Aorta (tissue), 5 donors: ENCODE measurements at places on chromosomes 3 and 15.

- DNase-seq, result no peak
Measured at GRCh38 chr15:37037071-37037655, 63.2 kb downstream of the MEIS2 start.

DNA sequence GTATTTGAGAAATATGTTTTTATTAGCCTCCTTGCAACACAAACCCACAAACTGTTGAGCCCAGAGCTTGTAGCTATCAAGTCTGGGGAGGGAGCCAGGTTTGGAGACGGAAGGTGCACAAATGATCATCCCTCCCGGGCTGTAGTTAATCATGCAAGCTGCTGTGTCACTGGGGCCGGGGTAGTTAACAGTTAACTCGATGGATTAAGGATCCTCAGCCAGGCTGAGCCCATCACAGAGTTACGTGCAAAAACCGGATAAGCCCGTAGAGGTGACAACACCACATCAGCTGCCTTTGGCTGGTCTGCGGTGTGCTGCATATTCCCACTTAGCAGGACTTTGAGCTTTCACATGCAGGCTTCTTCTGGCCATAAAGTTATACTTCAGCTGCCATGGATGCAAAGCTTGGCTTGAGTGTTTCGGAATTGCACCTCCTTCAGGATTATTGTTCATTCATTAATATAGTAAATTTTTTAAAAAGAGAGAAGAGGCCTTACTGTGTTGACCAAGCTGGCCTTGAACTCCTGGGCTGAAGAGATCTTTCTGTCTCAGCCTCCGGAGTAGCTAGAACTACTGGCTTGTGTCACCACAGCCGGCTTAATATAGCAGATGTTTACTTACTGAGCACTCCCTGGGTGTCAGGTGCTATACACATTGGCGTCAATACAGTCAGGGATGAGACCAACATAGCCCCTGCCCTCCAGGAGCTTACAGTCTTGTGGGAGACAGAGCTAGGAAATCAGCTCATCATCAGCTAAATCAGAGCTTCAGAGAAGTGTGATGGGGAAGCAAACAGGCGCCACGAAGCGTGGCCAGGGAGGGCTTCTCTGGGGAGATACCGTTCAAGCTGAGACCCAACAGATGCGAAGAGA, 226.8 kb upstream of the BHLHE40 start:
- no peak for DNase-seq

DNA sequence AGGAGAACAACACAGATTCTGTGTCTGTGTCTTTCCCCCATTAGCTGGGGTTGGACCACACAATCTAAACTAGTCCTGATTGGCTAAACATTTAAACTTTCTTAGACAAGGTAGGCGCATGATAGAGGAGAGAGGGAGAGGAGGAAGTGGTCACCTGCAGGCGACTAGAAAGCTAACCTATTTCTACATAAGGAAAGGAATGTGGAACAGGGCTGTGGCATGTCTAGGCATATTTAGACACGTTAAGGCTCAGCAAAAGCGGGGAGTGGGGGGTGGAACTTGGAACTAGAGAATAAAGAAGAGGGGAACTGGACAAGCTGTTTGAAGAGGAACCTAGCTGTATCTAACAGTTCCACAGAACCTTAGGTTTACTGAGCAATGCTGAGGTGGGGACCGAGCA, 12.8 kb downstream of the LRRC28 start:
- no peak for DNase-seq

GRCh38 chr3:155970398-155970797, 99.9 kb downstream of the GMPS start:
- no peak for DNase-seq

GRCh38 chr3:130933801-130934345, 40.0 kb downstream of the ATP2C1 start:
- DNase-seq, result no peak

- DNase-seq, result no peak
Measured at GRCh38 chr3:20772869-20773268, 586.9 kb upstream of the SGO1 start.

DNA sequence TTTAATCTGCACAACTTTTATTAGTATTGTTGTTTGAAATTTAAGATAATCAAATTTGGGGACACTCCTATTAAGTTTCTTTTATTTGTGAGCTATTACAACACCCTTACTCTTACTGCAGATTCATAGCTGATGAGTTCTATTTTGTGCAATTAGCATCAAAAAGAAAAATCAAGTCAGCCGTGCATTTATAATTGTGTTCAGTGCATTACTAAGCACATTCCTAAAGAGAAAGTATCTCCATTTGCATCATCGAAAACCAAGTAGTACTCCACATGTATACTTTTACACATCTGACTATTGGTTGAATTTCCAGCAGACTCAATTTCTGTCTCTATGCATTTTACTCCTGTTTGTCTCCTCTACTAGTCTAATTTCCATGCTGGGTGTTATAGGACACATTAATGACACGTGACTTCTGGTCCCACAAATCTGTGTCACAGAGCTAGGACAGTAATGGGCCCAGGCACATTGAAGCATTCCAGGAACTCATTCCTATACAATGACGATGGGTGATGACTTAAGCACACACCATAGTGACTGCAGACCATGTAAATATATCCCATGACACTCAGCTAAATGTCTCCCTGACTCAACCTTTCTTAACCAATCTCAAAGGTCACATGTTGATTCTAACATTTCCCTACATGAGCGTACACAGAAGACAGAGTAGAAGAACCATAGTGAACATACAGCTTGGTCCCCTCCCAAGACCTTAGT, 477.5 kb downstream of the LPP start:
- DNase-seq, result no peak

GRCh38 chr15:80736560-80736959, 41.5 kb downstream of the ABHD17C start:
- no peak for DNase-seq

- peak; percentile 84 for DNase-seq
Measured at GRCh38 chr3:181176601-181177000, 187.1 kb upstream of the DNAJC19 start.

DNA sequence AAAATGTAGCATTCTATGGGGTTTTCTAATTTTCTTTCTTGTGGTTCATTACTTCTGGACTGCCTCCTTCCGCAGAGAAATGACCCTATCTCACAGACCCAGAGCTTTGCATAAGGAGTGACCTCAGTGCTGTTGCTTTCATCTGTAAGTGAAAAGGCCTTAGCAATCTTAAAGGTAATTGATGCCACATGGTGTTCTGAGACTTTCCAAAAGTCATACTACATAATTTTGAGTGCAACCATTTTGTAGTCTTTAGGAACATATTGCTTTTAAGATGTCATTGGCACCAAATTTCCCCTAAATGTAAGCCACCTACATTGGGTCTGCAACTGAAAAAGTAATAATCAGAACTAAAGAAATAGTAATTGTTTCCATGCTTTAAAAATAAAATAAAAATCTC, 9.2 kb upstream of the HHLA2 start:
- no peak for DNase-seq

GRCh38 chr3:188854772-188855149, 317.0 kb upstream of the TPRG1 start:
- DNase-seq, result no peak

- no peak for DNase-seq
Measured at GRCh38 chr3:127351775-127352350, 64.0 kb upstream of the PRR20G start.

GRCh38 chr3:57518276-57518915, 25.7 kb downstream of the DNAH12 start:
- DNase-seq, result no peak

GRCh38 chr15:90327311-90327710, 24.8 kb upstream of the ZNF774 start:
- DNase-seq, result no peak

DNA sequence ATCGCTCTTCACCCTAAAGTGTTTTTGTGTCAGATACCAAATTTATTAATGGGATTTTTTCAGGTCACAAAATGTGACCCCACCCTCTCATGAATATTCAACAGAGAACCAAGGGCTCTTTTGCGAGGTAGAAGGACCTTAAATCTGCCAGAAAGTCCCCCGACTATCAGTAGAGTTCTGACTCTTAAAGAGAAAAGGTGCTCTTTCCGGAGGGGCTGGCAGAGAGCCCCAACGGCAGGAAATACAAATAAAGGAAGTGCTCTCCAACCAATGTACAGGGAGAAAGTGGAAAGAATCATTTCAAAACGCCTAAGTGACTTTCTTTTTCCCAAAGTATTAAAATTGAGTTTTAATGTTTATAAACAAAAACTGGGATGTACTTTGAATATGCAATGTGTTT, 517.2 kb downstream of the FOXP1 start:
- DNase-seq, result no peak

DNA sequence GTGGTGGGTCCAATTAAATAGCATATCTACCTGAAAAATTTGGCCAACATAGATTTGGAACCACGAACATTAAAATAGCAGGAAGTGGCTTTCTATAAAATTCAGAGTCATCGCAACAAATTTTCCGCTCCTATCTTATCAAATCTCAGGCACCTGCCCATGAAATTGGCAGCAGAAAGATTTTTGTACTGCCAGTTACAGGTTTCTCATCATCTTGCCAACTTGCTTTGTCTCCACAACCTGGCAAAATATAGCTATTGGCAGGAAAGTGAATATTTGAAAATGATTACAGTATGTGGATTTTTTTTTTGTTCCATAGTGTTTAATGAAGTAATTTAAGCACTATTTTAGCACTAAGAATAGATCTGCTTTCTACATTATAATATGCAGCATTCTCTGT, 161.6 kb upstream of the LRRC3B start:
- no peak for DNase-seq

DNA sequence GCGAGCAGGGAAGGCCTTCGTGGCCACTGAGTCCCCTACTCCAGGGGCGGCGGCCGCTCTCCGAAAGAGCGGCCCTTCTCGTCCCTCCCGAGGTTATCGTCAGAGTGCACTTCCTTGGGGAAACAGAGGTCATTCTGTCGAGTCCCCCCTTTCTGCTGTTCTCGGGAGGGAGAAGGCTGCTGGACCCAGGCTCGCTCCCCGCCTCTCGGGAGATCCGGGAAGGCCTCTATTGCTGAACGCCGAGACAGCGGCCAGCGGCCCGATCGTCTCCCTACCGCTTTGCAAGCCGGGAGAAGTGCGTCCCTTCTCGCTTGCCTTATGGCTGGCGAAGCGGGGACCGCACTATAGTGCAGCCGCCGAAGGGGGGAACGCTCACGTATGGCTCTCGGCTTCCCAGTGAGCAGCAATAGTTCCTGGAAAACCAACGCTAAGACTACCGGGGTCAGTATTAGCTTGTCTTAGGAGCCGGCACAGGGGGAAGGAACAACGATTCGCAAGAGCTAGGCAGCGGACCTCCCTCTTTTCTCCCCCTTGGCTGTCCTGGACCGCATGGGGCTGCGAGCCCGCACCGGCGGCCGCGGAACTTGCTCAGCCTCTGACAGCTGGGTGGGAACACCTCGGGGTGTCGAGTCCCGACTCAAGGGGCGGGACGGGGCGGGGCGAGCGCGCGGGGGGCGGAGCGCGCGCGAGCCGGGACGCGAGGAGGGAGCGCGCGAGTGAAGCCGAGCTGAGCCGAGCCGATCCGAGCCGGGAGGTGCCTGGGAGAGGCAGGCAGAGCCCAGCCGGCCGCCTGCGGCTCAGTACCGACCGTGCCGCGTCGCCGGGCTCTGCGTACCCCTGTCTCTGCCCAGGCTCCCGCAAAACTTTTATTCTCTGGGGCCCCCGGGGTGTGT, 930 bp upstream of the PPM1L start:
- peak; percentile 97 for DNase-seq

- no peak for DNase-seq
Measured at GRCh38 chr3:83902787-83903533, 1055.8 kb upstream of the CADM2 start.

- DNase-seq, result no peak
Measured at GRCh38 chr3:148178503-148178902, 519.2 kb upstream of the AGTR1 start.

- peak; percentile 75 for DNase-seq
Measured at GRCh38 chr15:67097930-67098740, 32.7 kb downstream of the SMAD3 start.

DNA sequence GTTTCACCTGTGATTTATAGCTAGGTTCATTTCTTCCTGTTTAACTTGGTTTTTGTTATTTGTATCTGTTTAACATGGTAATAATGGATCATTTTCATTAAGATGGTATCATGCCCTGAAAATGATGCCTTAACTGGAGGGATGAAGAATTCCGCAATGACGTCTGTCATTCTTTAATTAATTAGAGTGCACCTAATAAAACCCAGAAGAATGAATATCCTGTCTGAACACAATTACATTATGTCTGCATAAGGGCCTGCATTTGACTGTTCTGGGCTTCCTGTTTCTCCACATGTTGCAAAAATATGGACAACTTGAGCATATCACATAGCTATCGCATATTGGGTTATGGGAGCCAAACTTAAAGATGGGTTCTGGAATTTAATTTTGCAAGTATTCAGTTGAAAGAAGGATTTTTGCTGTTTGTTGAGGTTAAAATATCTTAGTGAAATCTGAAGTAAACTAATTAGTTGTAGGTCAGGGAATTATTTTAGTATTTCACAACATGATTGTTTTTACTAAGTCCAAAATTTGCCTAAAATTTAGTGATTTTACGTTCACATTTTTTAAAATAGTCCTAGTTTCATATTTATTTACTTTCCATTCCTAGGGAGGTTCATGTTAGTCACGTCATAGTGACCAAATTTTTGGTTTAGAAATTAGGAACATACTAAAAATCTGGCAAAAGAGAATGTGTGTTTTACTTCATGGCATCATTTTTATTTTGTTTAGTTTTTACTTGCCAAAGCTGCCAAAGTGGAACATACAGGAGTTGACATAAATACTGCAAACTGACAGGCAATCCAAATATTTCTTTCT, 321.0 kb upstream of the TGFBR2 start:
- DNase-seq, result no peak

GRCh38 chr3:2880218-2880756, 229.9 kb downstream of the IL5RA start:
- DNase-seq, result no peak
